ENCODE measurements at places on chromosomes 11 and 22. TPM values are rescaled to one million over a fixed set of nuclear protein-coding genes. Genes with fewer than 3 reads are reported as not detected.

RAG2 gene
- total RNA-seq = not detected

PRG3 gene
- total RNA-seq = not detected

EML3 gene
- 21.1 TPM for total RNA-seq

CRYBB2 gene
- total RNA-seq = 0.13 TPM

RBFOX2 gene
- 24.5 TPM for total RNA-seq

SMTNL1 gene
- total RNA-seq = not detected

MRE11 gene
- 18.4 TPM for total RNA-seq

ELMOD1 gene
- total RNA-seq = 0.11 TPM

DERL3 gene
- 0.81 TPM for total RNA-seq

SCN4B gene
- 0.08 TPM for total RNA-seq

FXYD2 gene
- total RNA-seq = 17.3 TPM

HTR3A gene
- not detected for total RNA-seq

MAP6 gene
- 1.4 TPM for total RNA-seq

KDELR3 gene
- 19.3 TPM for total RNA-seq

UNC93B1 gene
- total RNA-seq = 65.3 TPM

SLC25A22 gene
- total RNA-seq = 33.6 TPM

GSTT2B gene
- 0.35 TPM for total RNA-seq

SLC22A9 gene
- total RNA-seq = not detected

ROM1 gene
- 3.6 TPM for total RNA-seq

TEX54 gene
- total RNA-seq = not detected

KRTAP5-7 gene
- total RNA-seq = not detected

SERPING1 gene
- 0.95 TPM for total RNA-seq

DEUP1 gene
- total RNA-seq = not detected

RIC3 gene
- 1.9 TPM for total RNA-seq

MMP27 gene
- not detected for total RNA-seq

BTBD10 gene
- total RNA-seq = 42.2 TPM

TMPRSS6 gene
- not detected for total RNA-seq

All from A549 treated with dexamethasone at 1 μM for 4 hours (cell line).